ENCODE measurements at places on chromosomes 1 and 21.

DNA sequence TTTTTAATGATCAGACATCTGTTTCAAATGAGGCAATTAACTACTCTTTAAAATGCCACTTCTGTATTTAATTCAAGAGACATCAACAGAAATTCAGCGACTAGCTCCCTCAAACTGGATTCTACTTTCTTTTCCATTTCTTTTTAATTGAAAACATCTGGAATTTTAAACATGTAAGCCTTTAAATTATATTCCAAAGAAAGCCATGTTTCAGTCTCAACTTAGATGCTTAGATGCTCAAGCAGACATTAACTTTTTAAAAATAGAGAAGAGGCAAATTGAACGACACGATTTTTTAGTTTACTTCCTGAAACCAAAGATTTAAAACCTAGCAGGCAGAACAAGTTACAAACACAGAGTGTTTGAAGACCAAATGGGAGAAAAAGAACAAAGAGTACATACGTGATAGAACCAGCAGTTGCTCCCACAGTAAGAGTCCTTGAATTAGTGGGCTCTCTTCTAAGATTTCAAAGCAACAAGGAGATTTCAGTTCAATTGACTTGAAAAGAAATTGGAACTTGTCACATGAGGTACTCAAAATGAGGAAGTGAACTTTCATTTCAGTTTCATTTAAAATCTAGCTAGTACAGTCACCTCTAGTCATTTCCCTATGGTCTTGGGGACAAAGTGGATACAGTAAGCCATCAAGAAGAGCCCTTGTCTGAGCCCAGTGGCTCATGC is at the start of gene CTSS:
TSS of gene CTSS (minus strand) at position 483 of the 681 bp plus-strand sequence. CDS start 1,015 bp downstream, outside the sequence.
- DNase-seq: peak; percentile 30

GRCh38 chr21:34186109-34186719 is 112.8 kb downstream of the MRPS6 start:
- no peak for DNase-seq

DNA sequence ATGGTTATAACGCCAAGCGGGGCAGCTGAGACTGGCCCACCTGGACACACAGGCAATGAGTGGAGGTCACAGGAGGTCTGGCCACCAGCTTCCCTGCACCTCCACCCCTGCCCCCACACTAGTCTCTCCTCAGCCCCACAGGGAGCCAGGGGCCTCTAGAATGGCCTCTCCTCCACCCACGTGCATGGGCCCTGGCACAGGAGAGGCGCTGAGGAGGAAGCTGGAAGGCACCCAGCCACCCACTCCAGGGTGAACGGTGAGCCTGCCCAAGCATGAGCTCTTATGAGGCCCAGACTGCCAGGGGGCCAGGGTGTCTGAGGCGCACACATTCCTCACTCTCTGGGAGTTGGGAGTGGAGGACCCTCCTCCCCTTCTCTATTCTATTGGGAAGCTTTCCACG is 22.2 kb downstream of the LRP8 start:
- DNase-seq: no peak

DNA sequence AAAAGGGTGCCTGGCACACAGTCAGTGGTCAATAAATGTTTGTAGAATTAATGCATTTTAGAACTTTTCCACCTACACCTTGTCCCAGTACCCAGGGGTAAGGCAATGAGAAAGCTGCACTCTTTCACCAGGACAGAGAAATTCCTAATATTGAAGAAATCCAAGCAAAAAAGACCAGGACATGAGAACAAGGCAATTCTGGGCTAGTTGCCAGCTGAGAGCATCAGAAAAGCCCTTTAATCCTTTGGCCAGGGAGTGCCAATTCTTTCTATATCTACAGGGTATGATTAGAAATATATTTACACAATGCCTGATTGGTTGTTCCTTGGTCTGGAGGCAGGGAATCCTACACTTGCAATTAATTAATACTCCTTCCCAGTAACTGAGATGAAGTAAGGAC is 492.4 kb upstream of the NFIA start:
- peak; percentile 23 for DNase-seq

- no peak for DNase-seq
Observed at GRCh38 chr1:222060210-222060916, 318.5 kb upstream of the DUSP10 start.

DNA sequence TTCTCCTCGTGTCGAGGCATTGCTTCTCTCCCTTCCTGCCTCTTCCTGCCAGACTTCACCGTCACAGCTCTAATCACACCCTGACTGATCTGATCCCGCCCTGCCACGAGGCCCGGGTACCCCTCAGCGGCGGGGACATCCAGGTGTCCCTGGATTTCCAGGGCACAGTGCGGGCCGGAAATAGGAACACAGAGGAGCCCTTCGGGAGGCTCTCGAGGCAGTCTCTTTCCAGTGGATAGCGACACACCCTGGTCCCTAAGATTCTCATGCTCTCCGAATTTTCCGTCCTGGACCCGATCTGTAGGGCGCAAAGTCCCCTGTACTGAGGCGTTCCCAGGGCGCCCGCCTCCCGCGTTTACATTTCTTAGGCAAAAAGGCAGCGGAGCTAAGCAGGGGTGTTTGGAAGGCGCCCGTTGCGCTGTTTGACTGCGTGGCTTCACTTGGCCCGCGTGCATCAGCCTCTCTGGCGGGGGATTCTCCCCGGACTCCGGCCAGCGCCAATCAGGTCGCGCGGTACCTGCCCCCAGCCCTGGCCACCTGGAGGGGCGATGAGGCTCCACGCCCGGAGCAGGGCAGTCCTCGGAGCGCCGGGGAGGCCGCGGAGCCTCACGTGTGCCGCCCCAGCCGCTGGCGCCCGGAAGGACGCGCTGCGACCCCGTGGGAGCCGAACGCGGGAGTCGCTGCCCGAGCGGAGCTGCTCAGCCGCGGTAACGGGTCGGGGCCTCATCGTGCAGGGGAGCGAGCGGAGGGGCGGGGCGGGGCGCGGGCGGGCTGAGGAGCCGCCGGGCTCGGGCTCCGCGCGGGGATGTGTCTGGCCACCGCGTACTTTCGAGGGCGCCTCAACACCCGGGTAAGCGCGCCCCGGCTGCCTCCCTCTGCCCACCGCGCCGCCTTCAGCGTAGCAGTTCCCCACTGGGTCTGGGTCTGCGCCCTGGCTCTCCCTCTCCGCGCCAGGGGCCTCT is at the start of gene FAM163A:
TSS of gene FAM163A (plus strand) at position 575 of the 962 bp plus-strand sequence. CDS start 69,807 bp downstream, outside the sequence.
- DNase-seq: peak; percentile 2

DNA sequence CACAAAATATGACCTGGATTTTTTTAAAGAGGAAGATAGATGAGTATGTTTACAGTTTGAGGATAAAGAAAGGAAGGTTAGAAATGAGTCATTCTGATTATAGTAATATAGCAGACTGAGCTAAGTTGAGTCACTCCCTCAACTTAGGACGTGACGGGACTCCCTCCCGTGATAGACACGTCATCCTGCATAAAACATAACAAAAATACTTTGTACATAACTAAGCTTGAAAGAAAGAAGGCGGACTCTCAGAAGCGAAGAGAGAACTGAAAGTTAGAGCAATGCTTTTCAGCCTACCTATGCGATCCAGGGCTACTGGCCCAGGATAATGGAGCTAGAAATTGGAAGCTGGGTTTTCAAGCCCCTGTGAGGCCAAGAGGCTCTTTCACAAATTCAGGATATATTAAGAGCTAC is 53.0 kb upstream of the DESI2 start:
- DNase-seq: peak; percentile 91

DNA sequence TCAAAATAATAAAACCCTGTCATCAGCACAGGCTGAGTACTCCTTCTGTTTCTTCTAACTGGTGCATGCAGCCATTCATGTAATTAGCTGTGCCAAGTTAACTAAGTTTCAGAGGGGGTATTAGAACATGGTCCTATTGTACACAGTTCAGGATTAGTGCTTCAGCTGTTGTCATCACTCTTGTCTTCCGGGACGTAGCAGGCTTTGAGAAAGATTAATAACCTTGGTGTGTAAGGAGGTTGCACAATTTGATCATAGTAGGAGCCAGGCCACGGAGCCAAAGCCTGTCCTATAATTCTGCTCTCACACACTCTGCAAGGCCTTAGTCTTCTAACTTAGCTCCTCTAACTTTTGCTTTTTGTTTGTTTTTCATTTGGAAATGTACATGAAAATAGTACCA is 44.7 kb downstream of the PTGFRN start:
- peak; percentile 41 for DNase-seq

DNA sequence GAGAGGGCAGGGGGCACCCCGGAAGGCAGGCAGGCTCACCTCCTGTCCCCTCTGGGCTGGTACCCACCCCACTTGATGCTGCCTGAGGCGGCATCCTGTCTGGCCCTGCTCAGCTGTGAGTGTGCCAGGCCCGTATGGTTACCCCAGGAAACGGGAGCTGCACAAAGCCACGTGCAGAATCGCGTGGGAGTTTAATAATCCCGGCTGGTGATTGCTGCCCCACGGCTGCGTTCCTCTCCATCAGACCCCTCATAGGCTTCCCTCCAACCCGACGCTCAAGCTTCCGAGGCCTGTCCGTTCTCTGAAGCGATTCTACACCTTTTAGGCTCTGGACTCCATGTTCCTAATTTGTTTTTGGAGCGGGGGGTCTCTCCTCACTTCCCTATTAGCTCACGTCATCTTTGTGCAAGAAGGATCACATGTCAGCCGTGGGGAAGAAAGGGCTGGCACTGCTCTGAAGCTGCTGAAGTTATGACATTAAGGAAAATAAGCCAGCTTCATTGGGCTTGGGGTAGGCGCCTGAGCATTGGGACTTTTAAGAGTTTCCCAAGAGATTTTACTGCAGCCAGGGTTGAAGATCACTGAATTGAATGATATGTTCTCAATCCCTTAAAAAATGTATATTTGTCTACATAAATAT is 1.1 kb upstream of the B3GALT5 start:
- no peak for DNase-seq

DNA sequence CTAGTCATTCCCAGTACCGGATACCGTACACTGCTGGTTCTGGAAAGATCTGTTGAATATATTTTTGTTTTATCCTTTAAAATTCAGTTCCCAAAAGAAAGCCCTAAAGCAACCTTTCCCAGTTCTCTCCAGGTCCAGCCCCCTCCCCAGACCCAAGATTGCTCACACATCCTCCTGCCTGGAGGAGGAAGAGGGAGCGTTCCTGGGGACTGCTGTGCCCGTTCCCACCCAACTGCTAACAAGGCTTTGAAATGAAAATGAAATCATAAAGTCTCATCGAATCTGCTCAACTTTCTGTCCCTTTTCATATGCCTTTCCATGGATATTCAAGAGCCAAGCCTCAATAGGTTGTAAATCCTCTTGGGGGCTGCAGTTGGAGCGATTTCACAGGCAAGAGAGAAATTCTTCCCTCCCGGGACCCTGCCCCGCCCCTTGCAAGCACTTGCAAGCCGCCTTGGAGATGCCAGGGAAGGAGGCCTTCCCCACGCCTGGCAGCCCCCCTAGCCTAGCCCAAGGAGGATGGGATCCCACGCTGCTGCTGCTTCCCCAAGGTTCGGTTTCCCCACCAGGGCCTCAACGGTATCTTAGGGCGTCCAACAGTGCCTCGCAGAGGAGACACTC is 113.2 kb upstream of the CACHD1 start:
- no peak for DNase-seq

- DNase-seq: no peak
Observed at GRCh38 chr1:180562640-180563025, 3.9 kb downstream of the OVAAL start.

DNA sequence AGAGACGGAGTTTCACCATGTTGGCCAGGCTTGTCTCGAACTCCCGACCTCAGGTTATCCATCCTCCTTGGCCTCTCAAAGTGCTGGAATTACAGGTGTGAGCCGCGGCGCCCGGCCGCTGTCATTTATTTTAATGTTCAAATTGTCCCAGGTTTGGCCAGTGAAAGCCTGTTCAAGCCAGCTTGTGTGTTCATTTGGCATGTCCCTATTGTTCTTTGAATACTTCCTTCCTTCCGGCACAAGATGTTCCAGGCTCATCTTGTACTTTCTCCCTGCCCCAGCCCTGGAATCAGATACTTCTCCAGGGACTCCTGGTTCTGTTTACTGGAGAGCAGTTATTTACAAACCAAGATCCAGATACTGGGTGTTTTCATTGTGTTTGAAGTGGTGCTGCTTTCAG is 37.0 kb downstream of the ZBTB8B start:
- no peak for DNase-seq

DNA sequence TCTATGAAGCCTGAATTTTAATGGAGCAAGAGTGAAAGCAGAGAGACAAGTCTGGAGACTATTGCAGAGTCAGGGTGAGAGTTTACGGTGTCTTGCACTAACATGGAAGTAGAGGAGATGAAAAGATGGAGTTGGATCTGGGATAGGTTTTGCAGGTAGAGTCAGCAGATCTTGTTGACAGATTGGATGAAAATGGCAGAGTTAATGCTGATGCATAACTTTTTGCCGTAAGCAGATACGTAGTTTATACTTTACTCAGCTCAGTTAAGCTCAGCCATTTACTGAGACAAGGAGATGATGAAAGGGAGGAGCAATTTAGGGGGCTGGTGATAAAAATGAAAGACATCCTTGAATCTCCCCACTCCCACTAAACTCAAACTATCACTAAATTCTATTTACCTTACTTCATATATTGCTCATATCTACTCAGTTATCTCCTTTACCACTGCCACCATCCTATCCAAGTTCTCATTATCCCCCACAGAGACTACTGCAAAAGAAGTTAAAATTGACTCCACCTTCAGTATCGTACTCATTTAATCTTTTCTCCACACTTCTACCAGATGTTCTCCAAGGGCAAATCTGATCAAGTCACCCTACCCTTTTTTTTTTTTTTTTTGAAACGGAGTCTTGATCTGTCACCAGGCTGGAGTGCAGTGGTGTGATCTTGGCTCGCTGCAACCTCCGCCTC is 13.8 kb downstream of the C1orf185 start:
- no peak for DNase-seq

DNA sequence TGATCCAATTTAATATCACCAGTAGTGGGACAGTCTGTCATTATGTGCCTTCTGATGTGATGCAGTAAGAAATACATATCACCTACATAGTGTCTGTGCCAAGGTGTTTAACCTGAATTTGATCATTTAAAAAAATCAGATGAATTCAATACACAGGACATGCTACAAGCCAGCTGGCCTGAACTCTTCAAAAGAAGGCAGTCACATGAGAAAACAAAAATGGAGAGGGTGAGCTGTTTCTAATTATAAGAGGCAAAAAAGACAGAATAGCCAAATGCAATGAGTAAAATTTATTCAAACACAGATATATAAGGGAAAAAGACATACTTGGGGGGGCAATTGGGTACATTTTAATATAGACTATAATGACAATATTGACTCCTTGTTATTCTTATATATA is 66.5 kb downstream of the ST3GAL3 start:
- DNase-seq: no peak

DNA sequence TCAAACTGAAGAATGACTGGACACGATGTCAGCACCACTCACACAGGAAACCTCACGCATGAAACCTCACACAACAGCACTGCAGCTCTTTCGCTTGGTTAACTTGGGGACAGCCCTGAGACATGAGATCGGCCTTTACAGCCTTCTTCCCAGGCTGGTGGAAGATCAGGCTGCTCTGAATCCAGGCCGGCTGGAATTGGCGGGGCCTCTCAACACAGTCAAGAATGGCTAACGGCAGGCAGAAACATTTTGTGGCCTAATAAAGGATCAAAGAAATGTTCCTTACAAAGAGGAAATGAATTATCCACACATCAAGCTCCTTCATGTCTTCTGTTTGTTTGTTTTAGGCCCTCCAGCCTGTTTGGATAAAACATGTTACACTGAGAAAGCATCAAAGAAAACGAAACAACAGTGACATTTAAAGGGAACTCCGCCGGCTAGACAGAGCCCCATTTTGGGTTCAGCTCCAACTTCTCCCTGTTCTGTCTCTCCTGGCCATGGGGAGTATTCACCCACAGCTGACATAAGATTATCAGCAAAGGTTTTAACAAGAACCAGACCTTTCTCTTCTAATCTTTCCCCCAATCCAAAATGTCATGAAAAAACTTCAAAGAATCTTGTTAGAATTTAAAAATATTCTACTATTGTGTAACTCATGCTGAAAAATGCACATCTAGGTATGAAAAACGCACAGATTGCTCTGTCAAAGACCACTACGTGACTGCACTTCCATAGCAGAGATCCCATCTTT is 131.2 kb downstream of the SLC45A1 start:
- peak; percentile 66 for DNase-seq

All from fibroblast of upper back skin (primary cell).